ENCODE measurements at places on chromosomes 5 and 9.

DNA sequence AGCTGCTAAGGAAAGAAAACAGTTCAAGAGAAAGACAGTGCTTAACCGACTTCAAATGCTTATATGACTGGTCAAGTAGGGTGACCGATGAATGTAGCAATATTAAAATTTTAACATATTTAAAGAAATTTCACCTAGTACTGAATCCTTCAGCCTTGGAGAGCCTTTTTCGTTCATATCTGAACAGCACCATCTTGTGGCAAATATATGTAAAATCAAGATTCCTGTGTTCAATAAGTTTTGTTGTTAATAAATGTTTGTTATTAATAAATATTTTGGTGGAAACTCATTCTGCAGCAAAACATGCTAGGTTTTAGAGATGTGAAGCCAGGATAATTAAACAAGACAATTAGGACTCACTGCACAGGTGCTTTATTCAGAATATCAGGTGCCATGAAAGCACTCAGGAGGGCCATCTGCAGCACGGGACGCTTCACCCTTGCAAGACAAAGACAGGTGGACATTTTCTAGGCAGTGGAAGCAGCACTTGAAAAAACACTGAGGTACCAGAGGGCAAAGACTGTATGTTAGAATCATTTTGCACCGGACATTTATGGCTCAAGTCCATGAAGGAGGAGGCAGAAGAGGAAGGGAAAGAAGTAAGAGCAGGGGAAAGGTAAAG is 15.6 kb downstream of the TICAM2 start:
- DNase-seq = no peak

- no peak for DNase-seq
Measured at GRCh38 chr9:81902626-81903025, 25.6 kb upstream of the SPATA31D4 start.

DNA sequence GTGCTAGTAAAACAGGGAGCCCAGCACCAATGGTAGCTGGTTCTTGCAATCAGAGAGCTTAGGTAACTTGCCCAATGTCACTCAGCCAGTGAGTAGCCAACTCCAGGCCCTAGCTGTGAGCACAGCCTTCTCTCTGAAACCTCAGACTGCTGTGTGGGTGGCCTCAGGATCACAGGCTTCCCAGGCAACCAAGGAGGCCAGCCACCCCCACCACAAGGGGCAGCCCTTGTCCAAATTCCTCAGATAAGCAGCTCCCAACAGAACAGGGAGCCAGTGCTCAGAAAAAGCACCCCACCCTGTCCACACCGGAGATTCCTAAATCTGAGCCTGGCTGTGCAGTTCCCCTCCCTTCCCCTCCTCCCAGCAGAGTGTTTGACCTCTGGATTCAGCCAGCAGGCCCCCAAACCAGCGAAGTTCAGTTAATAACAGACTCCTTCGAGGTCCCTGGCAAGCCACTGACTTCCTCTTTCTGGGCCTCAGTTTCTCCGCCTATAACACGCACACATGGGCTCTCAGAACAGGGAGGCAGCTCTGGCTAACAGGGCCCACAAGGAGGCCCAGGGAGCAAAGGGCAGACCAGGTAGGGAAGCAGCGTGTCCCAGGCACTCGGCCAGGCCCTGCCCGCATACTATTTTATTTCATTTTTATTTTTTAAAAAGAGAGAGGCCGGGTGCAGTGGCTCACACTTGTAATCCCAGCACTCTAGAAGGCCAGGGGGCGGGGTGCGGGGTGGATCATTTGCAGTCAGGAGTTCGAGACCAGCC is 2.7 kb downstream of the EEIG1 start:
- no peak for DNase-seq

- no peak for DNase-seq
Measured at GRCh38 chr5:178290376-178290775, 57.8 kb upstream of the PHYKPL start.
